Activated T-helper 2 cell treated with anti-CD3 and anti-CD28 coated beads, Interferon-gamma antibody, Interleukin-2, Interleukin-4, amounts not matched to agents 10 μg/mL and 5 μg/mL and 100 μg/mL, durations not matched to agents 14 hours and 24 hours and 36 hours (primary cell): ENCODE measurements at places on chromosomes 11 and 22. TPM values are rescaled to one million over a fixed set of nuclear protein-coding genes. Genes with fewer than 3 reads are reported as not detected.

RIMBP3B gene
- total RNA-seq: not detected in 2 replicates

RIMBP3C gene
- 0.18 and 0.34 TPM in 2 replicates for total RNA-seq

CLTCL1 gene
- 0.60 and 1.5 TPM in 2 replicates for total RNA-seq

SPTBN2 gene
- 0.73 and 0.99 TPM in 2 replicates for total RNA-seq

RIC3 gene
- 2.3 and 3.2 TPM in 2 replicates for total RNA-seq

UCP3 gene
- 2.0 and 2.6 TPM in 2 replicates for total RNA-seq

ANO9 gene
- 35.4 and 36.9 TPM in 2 replicates for total RNA-seq

TIRAP gene
- 15.9 TPM in 2 replicates for total RNA-seq

MCAT gene
- 17.3 and 18.5 TPM in 2 replicates for total RNA-seq

OR52I1 gene
- not detected in 2 replicates for total RNA-seq

TRIM49C gene
- total RNA-seq: not detected in 2 replicates

FREY1 gene
- total RNA-seq: 1.4 and 1.7 TPM in 2 replicates

CD82 gene
- 397 and 425 TPM in 2 replicates for total RNA-seq

C11orf42 gene
- not detected in 2 replicates for total RNA-seq

OSM gene
- total RNA-seq: 148 and 152 TPM in 2 replicates

NCF4 gene
- total RNA-seq: 15.7 and 18.8 TPM in 2 replicates

ESRRA gene
- total RNA-seq: 49.4 and 54.6 TPM in 2 replicates

PGA5 gene
- not detected in 2 replicates for total RNA-seq

KCTD14 gene
- total RNA-seq: 0.23 and 0.34 TPM in 2 replicates

MYRF gene
- total RNA-seq: 1.8 and 2.6 TPM in 2 replicates

ACR gene
- total RNA-seq: not detected in 2 replicates

IL10RA gene
- 144 and 147 TPM in 2 replicates for total RNA-seq

C11orf87 gene
- not detected in 2 replicates for total RNA-seq

ZP1 gene
- not detected in 2 replicates for total RNA-seq

ANO3 gene
- total RNA-seq: not detected in 2 replicates

HTR3A gene
- total RNA-seq: not detected in 2 replicates

RCOR2 gene
- total RNA-seq: 0.41 and 0.43 TPM in 2 replicates

MYOD1 gene
- not detected in 2 replicates for total RNA-seq

TIMM10 gene
- total RNA-seq: 76.9 and 90.0 TPM in 2 replicates

SCGB1D2 gene
- total RNA-seq: not detected in 2 replicates

HSPB2 gene
- total RNA-seq: not detected in 2 replicates

C22orf31 gene
- not detected in 2 replicates for total RNA-seq

SERPINH1 gene
- 23.8 and 23.9 TPM in 2 replicates for total RNA-seq

CDC45 gene
- 101 and 108 TPM in 2 replicates for total RNA-seq

INS gene
- total RNA-seq: not detected in 2 replicates

IFITM1 gene
- 256 and 260 TPM in 2 replicates for total RNA-seq
